Urothelium cell line (cell line): ENCODE measurements at places on chromosomes 13 and 19.

DNA sequence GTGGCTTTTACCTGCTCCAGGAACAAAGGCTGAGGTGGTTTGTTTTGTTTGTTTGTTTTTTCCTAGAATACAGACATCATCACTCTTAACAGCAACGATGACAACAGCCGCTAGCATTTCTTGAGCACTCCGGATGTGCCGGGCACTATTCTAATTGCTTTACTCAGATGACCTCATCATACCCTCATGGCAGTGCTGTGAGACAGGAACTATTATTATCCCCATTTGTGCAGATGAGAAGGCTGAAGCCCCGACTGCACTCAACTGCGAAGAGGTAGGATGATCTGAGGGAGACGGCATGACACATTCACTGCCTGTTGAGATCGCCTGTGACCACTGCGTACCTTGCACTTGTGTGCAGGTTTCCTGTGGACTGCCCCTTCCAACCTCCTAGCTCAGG lies 66.5 kb downstream of the CCDC70 start:
- peak; percentile 17 for DNase-seq

GRCh38 chr13:43830497-43830881 lies 43.7 kb upstream of the ENOX1 start:
- no peak for DNase-seq

DNA sequence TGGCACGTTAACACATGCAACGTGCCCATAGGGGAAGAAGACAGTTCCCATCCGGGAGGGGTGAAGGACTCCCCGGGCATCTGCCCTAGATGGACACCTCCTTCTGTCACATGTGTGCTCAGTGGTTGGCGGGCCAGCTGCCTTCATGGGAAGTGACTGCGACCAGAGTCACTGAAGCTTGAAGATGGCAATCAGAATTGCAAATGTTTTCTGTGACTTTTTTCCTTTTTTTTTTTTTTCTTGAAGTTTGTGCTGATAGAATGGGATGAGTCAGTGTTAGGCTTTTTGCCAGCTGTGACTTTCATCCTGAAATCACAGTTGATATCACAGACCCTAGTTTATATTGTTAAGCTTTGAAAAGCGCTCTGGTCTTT lies 109.2 kb upstream of the MCF2L start:
- no peak for DNase-seq

DNA sequence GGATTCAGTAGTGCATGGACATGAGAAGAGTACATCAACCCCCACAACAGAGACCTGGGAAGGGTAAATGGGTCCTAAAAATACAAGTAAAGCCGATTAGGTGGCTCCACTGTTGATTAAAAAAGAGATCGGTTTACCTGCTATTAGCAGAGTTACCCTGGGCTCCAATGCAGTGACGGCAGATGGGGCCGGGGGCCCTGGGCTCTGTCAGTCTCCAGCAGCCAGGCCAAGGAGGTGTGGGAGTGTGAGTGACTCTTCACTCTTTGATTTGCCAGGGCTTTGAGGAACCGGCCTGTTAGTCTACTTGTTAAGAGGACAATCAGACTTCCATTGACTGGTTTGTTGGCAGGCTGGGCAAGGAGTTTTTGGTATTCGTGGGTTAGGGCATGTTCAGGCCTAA lies 1368.7 kb downstream of the UQCRFS1 start:
- DNase-seq = no peak

GRCh38 chr19:14530005-14530348 lies 583 bp downstream of the TECR start:
- no peak for DNase-seq

GRCh38 chr19:47657719-47658118 lies 48.8 kb downstream of the BICRA start:
- DNase-seq = no peak

GRCh38 chr19:14164724-14165493 lies 28.5 kb upstream of the ASF1B start:
- no peak for DNase-seq

GRCh38 chr19:45468159-45468651 lies 409 bp downstream of the FOSB start:
- no peak for DNase-seq

GRCh38 chr13:113345486-113345885 lies 18.4 kb downstream of the GRTP1 start:
- DNase-seq = no peak

DNA sequence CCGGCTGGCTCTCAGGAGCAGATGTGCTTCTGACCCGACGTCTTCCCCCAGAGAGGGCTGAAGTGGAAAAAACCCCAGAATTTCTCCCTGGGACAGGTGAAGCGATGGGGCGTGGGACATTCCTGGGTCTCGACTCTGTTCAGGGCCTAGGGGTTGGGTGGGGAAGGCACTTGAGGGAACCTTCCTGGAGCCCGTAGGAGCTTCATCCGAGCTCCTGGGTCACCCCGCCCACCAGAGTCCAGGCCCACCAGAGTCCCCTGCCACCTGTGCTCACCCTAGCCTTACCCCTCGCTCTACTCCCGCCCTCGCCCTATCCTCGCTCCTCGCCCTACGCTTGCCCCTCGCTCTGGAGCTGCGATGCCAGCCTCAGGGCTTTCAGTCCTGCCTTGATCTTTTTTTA lies 23.2 kb downstream of the EPN1 start:
- DNase-seq = no peak

DNA sequence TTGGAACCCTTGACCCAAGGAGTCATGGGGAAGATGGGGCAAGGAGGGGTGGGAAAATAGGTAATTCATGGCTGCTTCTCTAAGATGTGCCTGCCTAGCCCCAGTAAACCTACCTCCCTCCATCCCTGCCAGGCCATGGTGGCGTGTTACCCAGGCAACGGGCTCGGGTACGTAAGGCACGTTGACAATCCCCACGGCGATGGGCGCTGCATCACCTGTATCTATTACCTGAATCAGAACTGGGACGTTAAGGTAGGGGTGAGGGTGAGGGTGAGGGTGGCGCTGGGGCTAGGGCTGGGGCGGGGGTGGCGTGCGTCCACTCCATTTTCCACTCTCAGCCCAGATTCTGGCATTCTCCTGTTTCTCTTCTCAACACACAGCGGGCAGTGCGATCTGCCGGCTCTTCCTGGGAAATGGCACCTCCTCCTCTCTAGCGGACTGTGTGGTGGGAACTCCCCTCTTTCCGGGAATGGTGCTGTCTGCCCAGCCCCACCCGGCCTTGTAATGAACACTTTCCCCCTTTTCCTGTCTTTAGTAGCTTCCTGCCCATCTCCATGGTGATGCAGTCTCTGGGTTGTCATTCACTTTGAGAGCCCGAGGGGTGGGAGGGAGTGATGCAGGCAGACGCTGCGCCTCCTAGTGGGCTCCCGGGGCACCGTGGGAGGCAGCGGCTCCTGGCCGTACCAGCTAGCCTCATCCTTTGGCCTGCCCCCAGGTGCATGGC lies 7.6 kb downstream of the EGLN2 start:
- peak; percentile 71 for DNase-seq

DNA sequence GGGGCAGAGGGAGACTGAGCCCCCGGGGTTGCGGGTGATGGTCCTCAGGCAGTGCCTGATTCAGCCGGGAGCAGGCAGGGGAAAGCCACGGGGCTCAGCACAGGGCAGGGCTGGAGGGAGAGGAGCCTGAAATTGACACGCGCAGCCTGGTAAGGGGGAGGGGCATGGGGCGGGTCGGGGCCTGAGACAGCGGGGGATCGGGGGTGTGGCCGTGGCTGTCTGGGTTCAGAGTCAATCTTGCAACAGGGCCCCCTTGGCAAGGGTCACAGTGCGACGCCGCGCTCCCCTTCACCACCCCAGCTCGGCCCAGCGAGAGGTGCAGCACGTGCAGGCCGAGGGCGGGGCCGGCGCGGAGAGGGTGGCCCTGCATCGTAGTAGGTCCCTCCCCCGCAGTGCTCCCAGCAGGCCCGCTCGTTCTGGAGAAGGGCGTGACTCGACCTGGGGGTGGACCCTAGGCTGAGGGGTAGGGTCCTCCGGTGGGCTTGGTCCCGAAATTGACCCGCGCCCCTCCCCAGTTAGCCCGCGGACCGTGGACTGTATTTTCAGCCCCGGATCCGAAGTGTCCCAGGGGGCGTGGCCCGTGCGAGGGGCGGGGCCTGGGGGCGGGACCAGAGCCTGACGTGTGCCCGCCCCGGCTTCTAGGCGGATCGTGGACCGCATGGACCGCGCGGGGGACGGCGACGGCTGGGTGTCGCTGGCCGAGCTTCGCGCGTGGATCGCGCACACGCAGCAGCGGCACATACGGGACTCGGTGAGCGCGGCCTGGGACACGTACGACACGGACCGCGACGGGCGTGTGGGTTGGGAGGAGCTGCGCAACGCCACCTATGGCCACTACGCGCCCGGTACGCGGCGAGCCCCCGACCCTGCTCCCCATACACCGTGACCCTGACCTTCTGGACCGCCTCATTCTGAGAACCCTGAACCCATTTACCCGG lies 6.0 kb downstream of the RCN3 start:
- no peak for DNase-seq

- DNase-seq = peak; percentile 69
Measured at GRCh38 chr13:23377983-23378632, 55.4 kb downstream of the SACS start.

GRCh38 chr13:84417416-84417815 lies 535.1 kb upstream of the SLITRK1 start:
- DNase-seq = no peak

- DNase-seq = no peak
Measured at GRCh38 chr13:113135281-113135760, 12.7 kb downstream of the F10 start.
